HEK293T (cell line): ENCODE measurements at places on chromosomes 2 and 18.

- DNase-seq, result no peak
These were observed 32.1 kb upstream of the SP3 start for GRCh38 chr2:173997269-173997668.

GRCh38 chr18:10591896-10592295 is 66.1 kb downstream of the NAPG start:
- DNase-seq, result no peak

- no peak for DNase-seq
These were observed 122.3 kb downstream of the LYPD6B start for GRCh38 chr2:149160701-149161217.

DNA sequence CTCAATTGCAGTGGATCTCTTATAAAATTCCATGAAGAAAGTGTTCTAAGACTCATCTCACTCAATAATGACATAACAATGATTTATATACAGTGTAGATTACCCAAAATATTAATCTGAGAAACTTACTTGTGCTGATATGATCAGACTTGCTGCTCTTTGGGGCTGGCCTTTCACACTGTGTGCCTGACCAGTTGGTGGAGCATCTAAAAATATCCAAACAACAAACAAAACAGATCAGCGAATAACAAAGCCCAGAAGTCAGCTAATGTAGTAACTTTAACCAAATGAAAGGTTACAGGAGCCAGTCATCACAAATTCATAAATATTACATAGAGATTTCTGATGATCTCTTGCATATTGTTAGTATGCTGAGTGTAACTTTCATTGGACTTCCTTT is 1466.8 kb upstream of the NXPH2 start:
- DNase-seq, result no peak

DNA sequence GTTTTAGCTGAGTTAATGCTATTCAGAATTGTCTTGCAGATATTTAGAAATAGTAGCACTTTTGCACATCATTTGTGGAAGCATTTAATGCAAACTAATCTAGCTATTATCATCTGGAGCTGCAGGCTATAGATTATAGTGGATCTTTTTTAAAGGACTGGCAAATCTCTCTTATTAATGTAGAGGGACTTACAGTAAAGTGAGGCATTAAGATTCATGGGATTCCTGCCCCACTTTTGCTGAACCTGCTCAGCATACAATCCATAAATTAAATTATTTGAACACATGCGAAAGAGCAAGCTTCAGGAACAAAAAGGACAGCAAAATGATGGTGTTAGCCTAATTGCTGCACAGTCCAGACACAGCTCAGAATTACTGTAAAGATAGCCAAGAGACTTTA is 477.7 kb downstream of the DCDC2C start:
- DNase-seq, result no peak

GRCh38 chr2:9238591-9239326 is 32.1 kb downstream of the ASAP2 start:
- no peak for DNase-seq

- DNase-seq, result no peak
These were observed 1386.5 kb downstream of the RPIA start for GRCh38 chr2:90077948-90078347.

DNA sequence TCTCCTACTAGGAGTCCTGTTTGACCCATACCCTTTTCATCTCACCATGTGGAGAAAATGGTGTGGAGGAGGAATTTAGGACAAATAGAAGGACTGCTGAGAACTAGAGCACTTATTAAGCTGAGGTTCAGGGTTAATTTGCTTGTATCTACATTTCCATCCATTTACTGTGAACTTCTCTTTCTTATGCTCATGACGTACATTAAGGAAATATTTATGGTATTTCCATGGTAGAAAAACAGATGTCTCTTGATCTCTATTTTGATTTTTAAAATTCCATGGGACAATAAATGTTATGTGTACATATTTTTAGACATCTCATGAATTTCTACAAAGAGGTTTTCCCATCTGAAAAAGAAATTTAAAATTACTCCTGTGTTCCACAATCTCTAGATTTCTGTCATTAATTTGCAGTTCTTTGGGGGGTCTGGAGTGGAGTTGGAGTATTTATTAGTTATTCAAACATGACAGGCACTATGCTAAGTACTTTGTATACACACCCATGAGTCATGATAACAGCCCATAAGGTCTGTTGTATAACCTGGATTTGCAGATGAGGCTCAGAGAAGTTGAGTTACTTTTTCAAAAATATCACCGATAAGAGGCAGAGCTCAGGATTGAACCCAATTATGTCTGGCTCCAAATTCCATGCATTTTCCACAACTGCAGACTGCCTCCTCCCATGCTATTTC is 112.6 kb downstream of the COPS8 start:
- DNase-seq, result no peak

DNA sequence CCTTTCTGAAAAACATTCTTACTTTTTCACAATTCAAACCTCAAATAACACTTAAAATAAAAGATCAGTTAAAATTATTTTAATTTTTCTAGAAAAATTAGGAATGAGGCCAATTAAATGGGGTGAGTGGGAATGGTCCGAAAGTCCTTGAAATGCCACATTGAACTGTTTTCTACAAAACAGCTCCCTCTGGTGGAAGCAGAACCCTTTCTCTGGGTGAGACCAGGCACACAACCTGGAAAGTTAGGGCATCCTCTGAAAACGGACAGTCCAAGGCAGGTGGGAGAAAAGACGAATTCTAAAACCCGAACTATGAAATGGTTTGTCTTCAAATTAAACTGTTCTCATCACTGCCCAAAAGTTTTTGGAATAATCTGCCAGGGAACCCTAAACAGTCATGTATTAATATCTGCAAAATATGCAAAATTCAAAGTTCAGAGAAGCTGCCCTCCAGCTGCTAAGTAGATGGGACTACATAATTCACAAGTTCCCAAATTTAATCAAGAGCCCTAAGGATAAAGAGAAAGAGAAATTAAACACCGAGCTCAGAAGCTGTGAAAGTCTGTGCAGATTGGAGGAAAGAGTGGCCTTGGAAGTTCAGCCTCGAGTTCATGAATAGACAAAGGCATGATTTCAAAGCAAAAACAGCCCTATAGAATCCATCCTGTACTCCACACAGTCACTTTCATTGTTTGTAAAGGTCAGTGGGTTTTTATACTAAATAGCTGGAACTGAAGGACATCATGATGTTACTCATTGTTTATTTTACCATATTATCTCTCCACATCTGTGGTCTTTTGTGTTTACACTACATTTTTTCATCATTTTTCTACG is 108.3 kb downstream of the PIEZO2 start:
- DNase-seq, result peak; percentile 46

GRCh38 chr2:217816396-217816869 is 186.4 kb downstream of the TNS1 start:
- DNase-seq, result no peak

GRCh38 chr18:55819448-55819847 is 231.5 kb upstream of the TCF4 start:
- DNase-seq, result no peak

- no peak for DNase-seq
These were observed 98.0 kb downstream of the ANKRD44 start for GRCh38 chr2:197212344-197213262.
